Fibroblast of villous mesenchyme (primary cell): ENCODE measurements at places on chromosomes 5 and 9.

DNA sequence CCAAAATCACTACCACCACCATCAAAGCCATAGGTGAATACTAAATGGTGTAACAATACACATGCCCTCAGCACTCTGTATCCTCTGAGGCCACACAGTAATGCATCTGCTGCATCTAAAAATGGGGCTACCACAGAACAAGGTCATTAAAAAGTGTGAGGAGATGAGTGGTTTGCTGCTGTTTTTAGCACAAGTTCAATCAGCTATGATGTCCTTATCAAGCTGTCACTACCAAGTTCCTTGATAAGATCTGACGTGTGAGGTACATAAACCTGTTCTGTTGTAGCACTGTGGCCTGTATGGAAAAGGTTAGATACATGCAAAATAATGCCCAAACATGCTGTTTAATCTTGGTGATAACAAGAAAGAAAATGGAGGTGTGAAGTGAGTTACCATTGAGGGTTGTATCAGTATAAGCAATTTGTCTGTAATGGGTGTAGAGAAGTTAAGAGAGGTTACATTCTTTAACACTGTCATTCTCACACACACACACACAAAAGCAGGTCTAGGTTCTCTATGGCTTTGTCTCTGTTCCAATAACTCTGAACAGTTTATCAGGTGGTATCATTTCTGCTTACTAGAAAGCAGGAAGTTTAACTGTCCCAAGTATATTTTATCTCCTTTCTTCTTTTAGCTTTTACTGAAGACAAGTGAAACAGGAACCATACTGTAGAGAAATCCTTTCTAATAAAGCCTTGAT is 252.9 kb downstream of the CWC27 start:
- no peak for DNase-seq

DNA sequence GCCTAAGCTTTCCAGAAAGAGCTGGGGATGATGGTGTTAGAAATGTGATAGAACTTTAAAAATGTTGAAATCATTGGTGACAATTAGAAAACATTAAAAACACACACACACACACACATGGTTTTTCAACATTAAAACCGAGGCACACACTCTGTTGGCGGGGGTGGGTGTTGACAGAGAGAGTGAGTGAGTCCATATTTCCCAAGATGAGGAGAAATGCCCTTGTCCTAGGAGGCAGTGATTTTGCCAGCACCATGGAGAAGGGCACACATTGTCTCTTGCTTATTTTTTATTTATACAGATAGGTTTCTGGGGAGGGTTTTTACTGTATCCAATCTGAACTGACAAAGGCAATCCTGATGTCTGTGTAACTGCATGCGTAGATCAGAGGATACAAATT is 152.5 kb downstream of the INSYN2B start:
- DNase-seq = no peak

GRCh38 chr5:97839341-97840086 is 656.5 kb upstream of the RIOK2 start:
- peak; percentile 85 for DNase-seq

DNA sequence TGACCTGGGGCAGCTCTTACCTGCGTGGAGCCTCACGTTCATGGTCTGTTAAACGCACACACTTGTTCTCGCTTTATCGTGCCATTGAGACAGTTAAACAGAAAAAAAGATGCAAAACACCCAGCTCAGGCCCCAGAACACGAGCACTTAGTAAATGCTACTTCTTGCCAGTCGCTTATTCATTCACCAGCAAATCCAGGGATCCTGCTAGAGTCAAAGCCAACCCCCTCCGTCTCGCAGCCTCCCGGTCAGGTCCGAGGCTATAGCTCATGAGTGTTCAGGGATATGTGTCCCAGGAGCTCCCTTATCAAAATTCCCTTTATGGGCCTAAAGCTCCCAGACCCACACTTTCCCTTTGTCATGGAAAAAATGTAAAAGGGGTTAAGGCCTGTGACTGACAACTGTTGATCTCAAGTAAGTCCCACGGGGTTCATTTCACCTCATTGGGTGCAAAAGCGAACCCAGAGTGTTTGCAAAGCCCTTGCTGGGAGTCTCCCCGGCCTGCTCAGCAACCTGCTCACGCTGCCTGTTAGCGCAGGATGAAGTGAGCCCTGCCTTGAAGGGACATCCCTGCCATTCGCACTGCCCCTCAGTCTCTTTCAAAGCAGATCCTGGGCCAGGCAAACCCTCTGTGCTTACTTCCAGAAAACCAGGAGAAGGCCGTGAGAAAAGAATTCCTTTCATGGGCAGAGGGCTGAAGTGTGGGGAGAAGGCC is 40.7 kb downstream of the HRH2 start:
- DNase-seq = no peak

GRCh38 chr5:139451878-139452660 is 10.5 kb downstream of the ECSCR start:
- no peak for DNase-seq

GRCh38 chr9:136947955-136948510 is 3.0 kb downstream of the C8G start:
- DNase-seq = peak; percentile 50

- DNase-seq = peak; percentile 30
Measured at GRCh38 chr5:50711280-50711679, 44.8 kb downstream of the PARP8 start.

DNA sequence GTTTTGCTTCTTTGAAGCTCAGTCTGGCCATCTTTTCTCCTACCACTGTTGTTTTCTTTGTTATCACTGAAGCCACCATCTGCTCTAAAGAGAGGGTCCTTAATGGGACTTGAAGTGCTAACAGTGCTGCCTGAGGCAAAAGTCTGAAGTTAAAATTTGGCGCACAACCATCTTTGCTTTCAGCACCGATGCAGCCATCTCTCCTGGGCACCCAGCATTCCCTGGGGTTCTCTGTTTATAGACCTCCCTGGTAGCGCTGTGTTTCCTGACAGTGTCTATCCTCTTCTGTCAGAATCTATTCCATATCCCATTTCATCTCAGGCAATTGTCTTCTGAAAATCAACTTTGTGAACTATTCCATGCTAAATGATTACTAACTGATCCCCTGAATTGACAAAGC is 491.5 kb upstream of the MPDZ start:
- DNase-seq = no peak

DNA sequence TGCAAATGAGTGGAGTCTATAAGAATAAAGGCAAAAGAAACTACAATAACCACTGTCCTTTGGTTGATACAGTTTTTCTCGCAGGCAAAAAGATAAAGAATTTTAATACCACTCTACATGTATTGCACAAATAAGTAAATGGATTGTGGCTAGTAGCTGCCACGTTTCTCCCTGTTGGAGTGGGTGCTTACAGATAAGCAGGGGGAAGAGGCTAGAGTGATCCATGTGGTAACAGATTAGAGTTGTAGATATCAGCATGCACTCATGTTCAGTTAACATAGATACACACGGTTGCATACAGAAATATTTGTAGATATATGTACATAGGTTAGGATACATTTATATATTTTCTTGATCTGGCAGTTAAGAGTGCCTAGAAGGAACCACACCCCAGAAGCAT is 179.5 kb downstream of the ARHGEF28 start:
- DNase-seq = no peak

GRCh38 chr5:4576161-4576748 is 563.9 kb upstream of the ADAMTS16 start:
- no peak for DNase-seq

DNA sequence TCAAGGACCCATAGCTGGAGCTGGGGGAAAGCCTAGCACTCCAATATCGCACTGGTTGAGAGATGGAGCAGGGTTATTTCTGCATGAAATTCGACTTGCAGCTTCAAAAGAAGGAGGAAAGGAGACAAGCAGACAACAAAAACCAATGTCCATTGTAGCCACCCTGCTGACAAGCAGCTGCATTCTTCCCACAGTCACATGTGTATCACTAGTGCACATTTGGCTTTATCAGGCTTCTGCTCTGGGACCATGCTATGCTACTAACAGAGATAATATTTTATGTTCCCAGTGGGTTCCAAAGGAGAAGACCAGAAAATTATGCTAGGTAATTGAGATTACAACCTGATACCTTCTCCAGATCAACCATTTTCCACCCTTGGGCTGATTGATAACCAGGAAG is 59.7 kb downstream of the MFAP3 start:
- DNase-seq = no peak

DNA sequence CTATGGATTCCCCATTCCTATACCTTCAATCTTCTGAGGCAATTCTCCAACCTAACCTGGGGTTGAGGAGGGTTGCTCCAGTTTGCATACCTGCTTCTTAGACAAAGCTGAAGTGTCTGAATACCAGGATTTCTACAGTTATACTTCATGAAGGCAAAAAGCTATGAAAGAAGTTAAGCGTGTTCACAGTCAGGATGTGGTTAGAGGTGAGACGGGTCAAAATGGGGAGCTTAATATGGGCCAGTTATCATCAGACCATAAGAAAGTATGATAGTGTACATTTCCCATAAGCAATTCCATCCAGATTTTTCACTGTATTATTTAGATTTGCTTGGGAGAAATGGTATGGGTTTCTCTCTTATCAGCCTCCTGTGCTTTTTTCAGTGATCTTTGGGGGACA is 156.9 kb upstream of the FER start:
- DNase-seq = no peak

DNA sequence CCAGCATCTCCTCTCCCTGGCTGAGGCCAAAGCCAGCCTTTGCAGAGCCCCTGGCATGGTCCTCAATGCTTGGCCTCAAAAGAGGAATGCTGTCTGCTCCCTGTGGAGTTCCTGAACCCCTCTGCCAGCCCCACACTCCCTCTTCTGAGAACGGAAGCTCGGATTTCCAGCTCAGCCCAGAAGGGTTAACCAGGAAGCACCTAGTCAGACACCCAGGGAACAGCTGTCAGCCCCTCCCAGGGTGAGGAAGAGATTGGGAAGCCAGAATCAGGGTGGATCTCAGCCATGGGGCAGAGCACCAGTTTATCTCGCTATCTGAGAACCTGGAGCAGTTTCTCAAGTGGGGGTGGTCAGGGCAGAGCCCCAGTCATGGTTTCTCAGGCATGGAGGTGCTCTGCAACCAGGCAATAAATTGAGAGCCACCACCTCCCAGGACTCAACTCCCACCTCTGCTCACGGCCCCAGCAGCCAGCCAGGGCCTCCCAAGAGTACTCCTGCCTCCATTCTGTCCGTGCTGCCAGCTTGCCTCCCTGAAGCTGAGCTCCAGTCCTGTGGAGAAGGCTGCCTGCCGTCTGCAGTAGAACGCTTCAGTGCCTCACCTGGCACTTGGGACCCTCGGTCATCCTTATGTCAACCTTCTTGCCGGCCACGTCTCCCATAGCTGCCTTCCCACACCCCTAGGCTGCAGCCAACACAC is 7.6 kb downstream of the FOXE1 start:
- DNase-seq = no peak

- DNase-seq = no peak
Measured at GRCh38 chr5:33840927-33841547, 50.8 kb downstream of the ADAMTS12 start.

- DNase-seq = no peak
Measured at GRCh38 chr9:100581661-100582060, 3.8 kb downstream of the CAVIN4 start.

DNA sequence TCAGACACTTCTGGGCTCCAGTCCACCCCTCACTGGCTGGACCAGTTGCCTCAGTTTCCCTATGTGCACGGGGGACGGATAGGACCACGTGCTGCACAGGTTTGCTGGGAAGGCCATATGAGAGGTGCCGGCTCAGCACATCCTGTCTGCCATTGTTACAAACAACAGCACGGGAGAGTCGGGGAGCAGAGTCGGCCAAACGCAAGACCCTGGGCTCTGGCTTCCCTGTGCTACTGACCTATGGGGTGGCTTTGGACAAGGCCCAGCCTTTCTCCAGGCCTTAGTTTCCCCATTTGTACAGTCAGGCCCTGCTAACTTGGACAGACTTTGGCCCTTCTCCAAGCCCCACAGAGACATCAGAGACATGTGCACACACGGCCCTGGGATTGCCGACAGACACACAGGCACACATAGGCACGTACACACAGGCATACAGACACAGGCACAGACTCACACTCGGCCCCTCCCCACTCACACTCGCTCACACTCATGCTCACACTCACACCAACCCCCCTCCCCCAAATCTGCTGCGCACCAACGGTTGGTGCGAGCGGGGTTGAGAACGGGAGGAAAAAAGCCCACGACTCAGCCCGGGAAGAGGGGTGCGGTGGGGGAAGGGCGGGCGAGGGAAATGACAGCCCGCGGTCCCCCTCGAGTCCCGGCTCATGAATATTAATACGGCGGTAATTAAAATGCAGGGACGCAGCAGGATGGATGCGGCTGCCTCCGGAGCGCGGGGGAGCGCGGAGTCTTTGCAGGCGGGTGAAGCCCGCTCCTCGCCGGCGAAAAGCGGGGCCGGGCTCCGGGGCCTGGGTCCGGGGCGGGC is 133.0 kb downstream of the C9orf50 start:
- DNase-seq = peak; percentile 64

DNA sequence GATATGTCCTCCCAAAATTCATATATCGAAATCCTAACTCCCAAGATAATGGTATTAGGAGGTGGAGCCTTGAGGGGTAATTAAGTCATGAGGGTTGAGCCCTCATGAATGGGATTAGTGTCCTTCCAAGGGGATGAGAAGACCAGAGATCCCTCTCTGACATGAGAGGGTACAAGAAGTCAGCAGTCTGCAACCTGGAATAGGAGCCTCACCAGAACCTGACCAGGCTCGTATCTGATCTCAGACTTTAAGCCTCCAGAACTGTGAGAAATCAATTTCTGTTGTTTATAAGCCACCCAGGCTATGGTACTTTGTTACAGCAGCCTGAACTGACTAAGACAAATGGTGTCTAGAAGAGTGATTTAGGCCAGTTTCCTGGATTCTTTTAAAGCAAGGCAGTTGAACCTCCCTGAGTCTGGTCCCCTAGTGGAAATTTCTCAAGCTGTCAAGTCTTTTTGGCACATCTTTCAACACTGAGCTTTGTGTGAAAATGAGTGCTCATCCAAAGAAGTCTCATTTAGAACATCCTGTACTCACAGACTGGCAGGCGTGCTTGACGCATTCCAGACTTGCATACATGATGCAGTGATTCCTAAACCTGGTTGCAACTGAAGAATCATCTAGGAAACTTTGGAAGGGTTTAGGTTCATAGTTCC is 254.8 kb upstream of the PPP1R2B start:
- no peak for DNase-seq
